ENCODE measurements at places on chromosomes 16 and 17.

DNA sequence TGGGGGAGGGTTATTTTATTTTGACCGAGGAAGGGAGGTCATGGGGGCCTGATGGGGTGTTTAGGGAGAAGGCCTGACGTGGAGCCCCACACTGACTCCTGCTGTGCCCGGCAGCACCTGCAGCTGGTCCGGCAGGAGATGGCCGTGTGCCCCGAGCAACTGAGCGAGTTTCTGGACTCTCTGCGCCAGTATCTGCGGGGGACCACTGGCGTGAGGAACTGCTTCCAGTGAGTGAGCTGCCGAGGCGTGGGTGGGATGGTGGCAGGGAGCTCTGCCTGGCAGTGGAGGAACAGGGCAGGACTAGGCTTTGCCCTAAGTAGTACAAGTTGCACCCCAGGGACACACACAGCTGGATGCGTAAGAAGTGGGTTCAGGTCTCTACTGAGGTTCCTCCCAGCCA is 30.0 kb downstream of the NECAB2 start:
- no peak for DNase-seq

DNA sequence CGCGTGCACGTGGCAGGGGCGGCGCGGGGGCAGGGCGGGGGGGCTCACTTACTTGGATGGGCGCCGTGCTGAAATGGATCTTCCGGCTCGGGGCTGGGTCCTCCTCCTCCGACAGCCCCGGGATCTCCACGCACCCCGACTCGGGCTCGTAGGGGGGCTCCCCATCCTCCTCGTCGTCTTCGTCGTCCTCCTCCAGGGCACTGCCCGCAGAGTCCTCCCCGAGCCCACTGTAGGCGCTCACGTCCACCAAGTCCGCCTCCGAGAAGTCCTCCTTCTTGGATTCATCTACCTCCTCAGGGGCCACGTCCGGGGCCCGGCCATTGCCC is 1.4 kb downstream of the PPP1R9B start:
- DNase-seq: no peak

GRCh38 chr17:55561316-55561972 is 50.2 kb upstream of the SMIM36 start:
- DNase-seq: no peak

- DNase-seq: peak; percentile 79
Observed at GRCh38 chr16:12120217-12120981, 143.9 kb downstream of the SNX29 start.

- no peak for DNase-seq
Observed at GRCh38 chr16:85240982-85241924, 129.0 kb upstream of the CIBAR2 start.

DNA sequence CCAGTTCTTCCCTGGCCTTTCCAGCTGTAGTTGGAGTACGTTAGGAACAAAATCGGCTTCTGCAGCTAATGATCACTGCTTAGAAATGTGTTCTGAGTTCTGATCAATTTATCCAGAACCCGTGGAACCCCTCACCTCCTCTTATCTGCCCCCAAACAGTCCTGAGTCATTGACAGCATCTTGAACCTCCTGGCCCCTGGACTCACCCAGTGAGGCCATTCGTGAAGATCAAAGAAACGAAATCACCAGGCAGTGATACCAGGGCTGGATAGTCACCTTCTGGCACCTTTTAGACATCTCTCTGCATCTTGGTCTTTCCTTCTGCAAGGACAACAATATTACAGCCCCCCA is 17.0 kb upstream of the EXOC7 start:
- DNase-seq: no peak

- no peak for DNase-seq
Observed at GRCh38 chr16:75304521-75305363, 53.3 kb upstream of the BCAR1 start.

DNA sequence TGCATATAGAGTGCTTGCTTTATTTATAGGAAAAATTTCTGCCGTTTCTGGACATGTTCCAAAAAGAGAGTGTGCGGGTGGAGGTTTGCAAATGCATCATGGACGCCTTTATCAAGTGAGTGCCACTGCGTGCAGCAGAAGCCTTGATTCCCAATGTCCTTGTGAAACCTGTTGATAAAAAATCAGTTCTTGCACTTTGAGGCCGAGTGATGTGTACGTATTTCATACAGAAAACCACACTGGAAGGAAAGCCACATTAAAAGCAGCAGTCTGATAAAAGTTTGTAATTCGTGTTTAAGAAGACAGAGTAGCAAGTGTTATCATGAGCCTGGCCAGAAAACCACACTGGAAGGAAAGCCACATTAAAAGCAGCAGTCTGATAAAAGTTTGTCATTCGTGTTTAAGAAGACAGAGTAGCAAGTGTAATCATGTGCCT is 78.0 kb downstream of the KNOP1 start:
- no peak for DNase-seq

- peak; percentile 50 for DNase-seq
Observed at GRCh38 chr17:73770115-73770848, 126.0 kb upstream of the SDK2 start.

GRCh38 chr16:56399486-56399885 is 25.9 kb downstream of the AMFR start:
- DNase-seq: no peak

GRCh38 chr16:69118994-69119393 is 13.4 kb downstream of the CHTF8 start:
- no peak for DNase-seq

DNA sequence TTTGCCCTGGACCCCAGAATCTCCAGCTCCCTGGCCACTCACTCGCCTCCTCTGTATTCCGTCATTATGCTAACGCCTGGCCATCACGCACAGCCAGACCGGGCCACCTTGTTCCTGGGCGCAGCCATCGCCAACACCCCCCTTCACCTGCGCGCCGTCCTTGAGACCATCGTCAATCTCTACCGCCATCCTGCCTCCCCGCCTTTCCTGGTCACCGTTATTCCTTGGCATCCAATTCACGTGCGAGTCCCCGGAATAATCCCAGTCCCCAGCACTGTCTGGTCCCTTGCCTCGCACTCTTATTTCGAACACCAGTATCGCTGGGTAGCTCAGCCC is 541 bp downstream of the VKORC1 start:
- no peak for DNase-seq

DNA sequence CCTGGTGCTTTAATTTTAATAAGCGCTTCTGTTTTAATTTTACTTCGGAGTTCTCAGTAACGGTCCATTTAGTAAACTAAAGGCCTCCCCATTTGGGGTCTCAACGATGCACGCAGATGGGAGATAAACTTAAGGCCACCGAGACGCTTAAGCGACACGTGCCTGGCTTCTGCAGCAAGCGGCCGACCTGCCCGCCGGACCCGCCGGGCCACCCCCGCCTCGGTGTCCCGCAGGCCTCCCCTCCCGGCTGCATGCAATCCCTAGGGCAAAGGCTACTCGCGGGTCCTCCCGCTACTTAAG is 592 bp downstream of the GCSH start:
- DNase-seq: no peak

DNA sequence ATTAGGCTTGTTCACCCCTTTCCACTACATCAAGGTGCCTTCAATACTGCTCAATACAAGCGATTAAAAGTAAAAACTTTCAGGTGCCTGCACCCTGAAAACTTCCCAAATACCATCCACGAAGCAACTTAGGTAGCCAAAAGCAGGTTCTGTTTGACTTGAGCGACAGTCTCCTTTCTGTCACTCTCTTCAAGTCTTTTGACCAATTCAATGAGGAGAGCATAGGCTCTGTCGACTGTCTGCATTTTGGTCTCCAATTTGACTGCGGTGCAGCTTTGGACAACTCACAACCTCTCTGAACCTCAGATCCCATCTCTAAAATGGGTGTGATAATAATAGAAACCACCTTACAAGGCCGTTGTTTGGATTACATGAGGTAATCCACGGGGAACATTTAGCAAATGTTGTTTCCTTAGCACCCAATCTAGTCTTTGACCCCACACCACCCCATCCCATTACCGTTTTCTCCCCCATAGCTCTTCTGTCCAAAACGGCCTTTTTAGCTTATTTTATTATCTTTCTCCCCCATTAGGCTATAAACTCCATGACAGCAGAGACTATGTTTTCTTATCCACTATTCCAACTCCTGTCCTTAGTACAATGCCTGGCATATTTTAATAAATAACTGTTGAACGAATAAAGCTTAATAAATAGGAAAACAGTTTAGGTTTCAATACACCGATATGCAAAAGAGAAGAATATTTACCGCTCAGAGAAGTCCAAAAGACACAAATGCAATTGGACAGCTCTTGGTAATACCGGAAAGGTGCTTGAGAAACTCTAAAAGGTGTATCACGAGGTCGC is 999 bp downstream of the MARF1 start:
- DNase-seq: no peak

DNA sequence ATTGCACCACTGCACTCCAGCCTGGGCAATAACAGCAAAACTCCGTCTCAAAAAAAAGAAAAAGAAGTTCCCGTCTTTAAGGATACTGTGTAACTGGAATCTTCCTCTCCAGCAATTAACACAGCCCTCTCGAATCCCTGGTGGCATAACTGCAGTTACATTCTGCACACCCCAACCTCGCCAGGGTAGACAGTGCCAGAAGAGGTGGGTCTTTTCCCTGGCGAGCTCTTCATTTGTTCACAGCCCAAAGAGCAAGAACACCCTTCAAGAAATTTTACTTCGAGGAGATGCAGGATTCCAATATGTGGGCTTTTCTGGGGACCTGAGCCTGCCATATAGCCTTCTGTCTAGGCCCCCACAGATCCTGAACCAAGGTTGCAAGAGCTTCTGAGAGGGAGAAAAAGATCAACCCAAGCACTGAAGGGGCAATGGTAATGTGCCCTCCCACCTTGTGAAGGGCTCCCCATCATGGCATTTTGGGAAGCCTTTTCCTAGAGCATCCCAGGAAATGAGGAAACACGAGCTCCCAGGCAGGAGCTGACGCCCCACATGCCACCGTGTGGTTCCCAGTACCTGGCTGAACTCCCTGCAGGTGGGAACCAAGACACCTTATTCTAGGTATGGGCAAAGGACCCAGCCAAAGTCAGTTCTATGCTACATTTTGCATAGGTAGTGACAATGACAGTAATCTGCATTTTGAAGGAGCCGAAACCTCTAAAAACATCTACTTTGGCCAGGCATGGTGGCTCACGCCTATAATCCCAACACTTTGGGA is 26.9 kb downstream of the TK2 start:
- no peak for DNase-seq

DNA sequence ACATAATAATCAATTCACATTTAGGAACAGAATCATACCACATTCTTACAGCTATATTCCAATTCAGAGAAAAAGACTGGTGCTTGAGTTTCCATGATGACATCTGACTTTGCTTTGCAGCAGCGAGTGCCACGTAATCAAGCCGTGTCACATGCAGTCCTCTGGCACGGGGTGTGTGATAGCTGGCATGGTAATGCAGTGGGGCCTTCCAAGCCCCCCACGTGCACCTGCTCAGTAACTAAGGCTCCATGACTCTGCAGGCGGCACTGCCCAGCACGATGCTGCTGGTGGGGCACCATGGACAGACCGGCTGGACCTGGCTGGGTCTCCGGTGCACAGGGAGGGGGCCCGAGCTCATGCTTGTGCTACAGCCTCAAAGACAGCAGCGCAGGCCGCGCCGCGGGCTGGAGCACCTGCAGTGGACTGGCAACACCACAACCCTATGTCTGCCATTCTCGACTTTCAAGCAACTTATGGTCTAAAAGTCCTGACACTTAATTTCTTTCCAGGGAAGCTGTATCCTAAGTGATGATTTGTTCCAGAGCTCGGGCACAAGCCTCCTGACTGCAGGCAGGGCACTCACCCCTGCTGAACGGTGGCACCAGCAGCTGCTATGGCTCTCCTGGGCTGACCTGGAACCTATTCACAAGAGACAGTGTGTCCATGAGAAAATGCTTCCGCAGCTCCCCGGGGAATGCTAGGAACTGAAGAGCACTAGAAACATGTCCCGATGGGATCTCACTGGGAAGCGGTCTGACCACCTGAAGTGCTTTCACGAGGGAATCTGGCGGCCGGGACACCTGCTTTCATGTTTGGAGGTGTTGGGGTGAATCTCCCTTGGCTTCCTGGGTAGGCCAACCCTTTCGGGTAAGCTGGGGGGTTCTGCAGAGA is 99.5 kb upstream of the DNAH17 start:
- peak; percentile 31 for DNase-seq

GRCh38 chr17:37829592-37830123 is 84.8 kb upstream of the HNF1B start:
- no peak for DNase-seq

DNA sequence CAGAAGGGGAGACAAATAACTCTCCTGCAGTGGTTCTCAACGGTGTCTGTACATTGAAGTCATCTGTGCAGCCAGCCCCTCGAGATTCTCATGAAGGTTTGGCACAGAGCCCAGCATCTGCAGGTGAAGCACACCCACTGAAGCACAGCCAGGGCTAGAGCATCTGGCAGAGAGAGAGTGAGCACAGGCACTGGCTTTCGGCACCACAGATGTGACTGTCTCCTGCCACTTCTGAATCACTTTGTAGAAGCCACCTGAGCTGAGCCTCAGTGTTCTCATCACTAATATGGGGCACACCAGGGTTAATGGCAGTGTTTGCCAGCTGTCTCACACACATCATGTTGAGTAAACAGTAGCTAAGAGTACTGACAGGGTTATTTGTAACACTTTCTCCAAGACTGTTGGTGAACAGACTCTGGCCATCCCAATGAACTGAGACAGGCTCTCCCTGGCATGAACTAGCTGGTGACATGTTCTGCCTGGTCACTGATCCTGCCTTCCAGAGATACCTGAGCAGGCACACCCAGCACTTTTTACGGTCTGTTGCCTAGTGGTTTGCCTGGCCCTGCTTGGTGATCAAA is 10.9 kb downstream of the HSPB9 start:
- DNase-seq: peak; percentile 70

DNA sequence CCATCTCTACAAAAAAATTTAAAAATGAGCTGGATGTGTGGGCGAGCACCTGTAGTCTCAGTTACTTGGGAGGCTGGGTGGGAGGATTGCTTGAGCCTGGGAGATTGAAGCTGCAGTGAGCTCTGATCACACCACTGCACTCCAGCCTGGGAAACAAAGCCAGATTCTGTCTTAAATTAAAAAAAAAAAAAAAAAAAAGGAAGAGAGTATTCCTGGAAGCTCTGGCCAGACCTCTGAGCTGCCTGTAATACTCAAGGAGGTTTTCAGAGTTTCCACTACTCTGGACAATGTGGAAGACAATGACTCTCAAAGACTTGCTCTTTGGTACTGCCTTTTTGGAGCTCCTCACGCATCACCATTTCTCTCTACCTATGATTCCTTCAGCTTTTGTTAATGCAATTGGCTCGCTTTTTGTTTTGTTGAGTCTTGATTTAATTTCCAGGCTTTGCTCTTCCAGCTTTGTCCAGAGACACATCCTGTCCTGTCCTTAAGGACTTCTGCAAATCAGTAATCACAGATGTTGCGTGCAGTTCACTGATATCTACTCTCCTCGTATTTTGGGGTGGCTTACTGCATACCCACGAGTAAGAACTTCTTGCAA is 10.8 kb downstream of the CHD9 start:
- no peak for DNase-seq

GRCh38 chr17:74592087-74592990 is at the start of gene CD300LD:
Gene CD300LD (minus strand): TSS chr17:74592283. CDS start chr17:74592202, 81 bp downstream.
- no peak for DNase-seq

DNA sequence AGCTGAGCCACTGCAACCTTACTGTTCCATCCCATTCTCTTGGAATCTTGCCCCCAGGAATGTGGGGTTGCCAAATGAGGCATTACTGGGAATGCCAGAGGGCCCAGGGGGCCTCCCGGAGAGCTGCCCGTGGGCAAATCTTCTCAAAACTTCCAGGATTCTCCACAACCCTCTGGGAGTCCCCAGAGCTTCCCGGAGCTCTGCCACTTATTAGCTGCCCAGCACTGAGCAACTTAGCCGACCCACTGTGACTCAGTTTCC is 306.0 kb downstream of the FOXL1 start:
- DNase-seq: no peak

GRCh38 chr17:83064021-83064731 is 15.2 kb upstream of the METRNL start:
- no peak for DNase-seq

- DNase-seq: peak; percentile 60
Observed at GRCh38 chr16:30775392-30776188, 11.4 kb downstream of the ZNF629 start.

All from NCI-H2107 (cell line).